SK-N-SH treated with all-trans-retinoic acid at 6 μM for 48 hours (cell line): ENCODE measurements at places on chromosomes 2 and 18.

- peak; percentile 13 for ATAC-seq
Observed at GRCh38 chr2:99488539-99489062, 1.2 kb downstream of the REV1 start.

DNA sequence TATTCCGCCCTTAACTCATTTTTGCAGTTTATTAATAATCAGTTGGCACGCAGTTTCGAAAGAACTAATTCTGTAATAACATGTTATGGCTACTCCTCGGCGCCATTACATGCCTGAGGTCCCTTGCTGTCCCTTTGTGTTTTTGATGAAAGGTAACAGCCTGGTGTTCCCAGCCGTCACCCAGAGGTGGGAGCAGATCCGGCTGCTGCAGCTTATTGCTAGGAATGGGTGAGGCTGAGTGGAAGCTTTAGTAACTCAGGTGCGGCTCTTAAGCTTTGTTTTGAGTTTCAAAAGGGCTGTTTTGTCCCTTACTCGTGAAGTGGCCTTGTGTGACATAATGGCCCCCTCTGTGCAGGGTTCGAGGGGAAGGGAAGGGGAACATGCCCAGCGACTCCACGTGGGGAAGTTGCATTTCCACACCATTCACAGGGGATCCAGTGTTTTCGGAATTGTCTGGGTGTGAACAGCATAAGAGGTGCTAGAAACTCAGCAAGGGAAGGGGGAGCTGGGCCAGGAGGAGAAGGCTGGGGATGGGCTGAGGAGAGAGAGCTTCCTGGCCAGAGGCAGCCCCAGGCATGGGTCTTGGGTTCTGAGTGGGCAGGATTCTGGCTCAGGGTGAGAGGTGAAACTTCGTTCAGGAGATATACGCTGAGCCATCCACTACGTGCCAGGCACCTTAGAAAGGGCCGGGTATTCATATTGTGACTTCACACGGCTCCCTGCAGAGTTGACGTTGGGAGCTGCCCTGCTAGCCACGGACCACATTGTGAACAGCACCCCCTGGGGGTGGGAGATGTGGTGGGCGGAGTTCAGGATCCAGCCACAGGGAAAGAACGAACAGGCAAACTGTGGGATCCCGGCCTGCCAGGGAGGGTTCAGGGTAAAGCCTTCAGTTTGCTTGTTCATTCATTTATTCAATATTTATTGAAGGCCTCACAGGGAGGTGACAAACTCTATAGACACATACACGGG lies 84.4 kb downstream of the TGOLN2 start:
- ATAC-seq, result peak; percentile 60

DNA sequence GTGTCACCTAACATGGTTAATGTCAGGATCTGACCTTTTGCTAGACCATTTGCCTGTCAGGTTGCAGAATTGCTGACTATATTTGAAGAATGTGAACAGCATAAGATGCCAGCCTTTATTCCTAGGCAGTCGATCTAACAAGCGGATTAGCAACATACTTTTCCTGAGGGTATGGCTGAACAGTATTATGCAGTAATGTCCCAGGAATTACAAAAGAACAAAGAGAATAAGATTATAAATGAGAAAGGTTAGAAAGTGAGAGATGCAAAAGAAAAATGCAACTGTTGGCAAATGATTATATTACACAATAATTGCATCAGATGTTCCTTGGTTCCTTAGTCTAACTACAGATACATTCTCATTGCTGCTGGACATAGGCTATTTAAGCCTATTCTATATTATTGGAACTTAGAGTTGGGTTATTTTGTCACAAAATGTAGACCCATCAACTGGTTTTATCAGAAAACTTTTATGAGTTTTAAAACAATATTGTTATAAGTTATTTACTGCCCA lies 647.1 kb upstream of the CRIM1 start:
- no peak for ATAC-seq

GRCh38 chr2:207869784-207870778 lies 100.4 kb upstream of the FZD5 start:
- ATAC-seq, result peak; percentile 74

DNA sequence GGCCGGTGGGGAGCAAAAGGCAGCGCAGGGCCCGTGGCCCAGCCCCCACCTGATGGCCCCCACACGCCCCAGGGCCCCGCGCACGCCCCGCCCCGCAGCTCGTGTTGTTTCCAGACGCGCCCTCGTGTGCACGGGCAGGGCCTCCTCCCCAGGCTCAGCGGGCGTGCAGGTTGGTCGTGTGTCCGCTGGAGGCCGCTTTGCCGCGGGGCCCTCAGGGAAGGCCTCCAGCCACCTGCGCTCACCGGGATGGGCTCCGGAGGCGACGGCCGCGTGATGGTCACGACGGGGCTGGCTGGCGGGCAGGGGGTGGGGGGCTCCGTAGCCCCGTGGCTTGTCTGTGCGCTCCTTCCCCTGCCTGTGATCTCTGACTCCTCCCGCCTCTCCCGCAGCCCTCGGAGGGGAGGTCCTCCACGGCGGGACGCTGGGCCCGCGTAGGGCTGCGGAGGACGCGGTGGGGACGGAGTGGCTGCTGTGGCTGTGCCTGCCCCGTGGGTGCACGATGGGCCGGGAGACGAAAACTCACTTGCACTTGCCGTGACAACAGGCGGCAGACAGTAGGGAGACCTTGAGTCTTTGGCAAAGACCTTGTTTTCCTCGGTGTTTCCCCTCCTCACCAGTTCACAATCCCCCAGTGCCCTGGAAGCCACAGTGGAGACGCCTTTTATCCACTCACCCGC lies 67.1 kb downstream of the RTP5 start:
- ATAC-seq, result no peak

GRCh38 chr2:67599561-67599960 lies 202.4 kb downstream of the ETAA1 start:
- ATAC-seq, result no peak

GRCh38 chr2:133270550-133270949 lies 297.7 kb downstream of the NCKAP5 start:
- no peak for ATAC-seq

GRCh38 chr18:78246050-78246449 lies 733.6 kb upstream of the SALL3 start:
- ATAC-seq, result no peak

DNA sequence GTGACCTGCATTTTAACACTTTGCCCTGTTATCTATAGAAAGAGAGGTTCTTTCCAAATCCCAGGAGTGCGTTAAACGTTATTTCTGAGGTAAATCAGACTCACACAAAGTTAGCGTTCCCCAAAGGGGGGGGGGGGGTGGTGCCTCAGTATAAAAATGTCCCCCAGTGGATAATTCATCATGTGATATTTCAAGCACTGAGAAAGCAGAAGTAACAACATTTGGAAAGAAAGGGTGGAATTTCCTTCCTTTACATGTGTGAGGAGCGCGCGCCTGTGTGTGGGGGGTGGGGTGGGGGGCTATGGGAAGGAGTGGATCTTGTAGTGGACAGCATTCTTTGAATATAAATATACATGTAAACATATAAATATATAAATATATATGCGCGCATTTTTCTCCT lies 630.9 kb downstream of the NYAP2 start:
- ATAC-seq, result no peak

DNA sequence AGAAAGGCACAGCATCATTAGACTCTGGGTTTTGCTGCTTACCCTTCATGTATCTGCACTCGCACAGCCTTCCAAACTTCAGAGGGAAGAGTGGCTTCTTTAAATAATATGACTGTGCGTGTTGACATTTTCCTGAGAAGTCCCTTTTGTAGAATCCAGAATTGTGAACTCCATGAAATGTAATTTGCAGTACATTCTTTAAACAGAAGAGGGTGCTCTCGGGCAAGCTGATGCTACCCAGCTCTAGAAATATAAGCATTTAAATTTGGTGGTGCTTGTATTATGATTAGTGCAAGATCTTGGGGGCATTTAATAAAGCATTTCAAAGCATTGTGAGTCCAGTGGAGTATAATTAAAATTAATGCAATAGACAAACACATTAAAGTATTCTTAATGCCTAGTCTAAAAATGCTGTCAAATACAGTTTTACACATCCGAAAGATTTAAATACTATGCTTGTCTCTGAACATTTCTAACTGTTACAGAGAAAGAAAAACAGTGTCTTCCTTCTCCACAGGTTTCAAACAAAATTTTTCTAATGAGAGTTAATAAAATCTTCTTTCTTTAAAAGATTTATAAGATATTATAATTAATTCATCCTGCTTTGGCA lies 17.3 kb upstream of the GTF2A1L start:
- ATAC-seq, result peak; percentile 80

DNA sequence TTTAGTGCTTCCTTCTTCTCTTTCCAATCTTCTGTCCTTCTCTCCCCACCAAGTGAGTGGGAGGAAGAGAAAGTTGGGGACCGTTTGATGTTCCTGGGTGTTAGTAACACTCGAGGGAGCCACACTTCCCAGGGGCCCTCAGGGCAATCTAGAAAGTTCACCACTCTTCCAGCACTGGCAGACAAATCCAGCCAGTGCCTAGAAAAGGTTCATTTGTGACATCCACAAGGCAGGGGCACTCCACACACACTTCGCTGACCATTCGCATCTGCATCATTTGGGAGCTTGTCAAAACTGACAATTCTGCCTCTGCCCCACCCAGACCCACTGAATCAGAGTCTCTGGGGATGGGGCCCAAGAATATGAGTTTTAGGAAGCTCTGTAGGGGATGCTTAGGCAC lies 86.8 kb upstream of the ST3GAL5 start:
- ATAC-seq, result no peak

DNA sequence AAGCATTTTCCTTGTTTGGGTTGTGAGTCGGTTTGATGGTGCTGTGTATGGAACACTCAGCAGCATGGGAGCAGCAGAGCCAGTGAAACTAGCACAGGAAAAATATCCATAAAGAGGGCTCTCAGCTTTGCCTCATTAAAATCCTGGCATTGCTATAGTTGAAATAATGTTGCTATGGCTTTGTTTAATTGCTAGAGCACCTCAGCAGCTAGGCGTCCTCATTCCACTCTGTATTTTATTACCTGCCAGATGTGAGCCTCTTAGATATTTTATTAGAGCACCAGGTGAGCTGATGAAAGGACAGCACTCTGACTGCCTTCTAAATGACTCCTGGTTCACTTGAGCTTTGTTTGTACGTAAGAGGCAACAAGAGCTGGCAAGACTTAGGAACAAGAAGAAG lies 232.4 kb downstream of the MTX2 start:
- no peak for ATAC-seq

DNA sequence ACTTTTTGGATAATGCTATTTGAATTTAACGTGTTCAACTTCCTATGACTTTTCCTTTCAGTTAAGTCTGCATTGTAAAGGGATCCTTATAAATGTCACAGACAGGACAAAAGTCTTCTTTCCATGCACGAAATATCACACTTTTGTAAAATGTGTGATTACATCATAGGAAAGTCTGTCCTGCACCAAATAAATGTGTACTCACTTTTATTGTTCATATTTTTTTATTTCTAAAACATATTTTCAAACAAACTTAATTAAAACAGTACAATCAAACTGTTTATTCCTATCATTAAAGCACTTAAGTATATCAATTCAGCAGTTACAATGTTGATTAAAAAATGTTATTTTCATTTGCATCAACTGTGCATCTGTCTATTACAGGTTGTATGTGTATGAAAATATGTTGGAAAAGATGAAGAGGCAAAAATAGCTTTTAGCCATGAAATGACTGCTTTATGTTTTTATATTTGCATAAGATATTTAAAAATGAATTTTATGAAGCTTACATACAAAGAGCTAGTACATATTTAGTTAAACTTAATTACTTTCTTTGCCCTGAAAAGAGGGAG lies 105.6 kb downstream of the CSRNP3 start:
- ATAC-seq, result no peak

- ATAC-seq, result no peak
Observed at GRCh38 chr2:11419781-11420180, 46.2 kb downstream of the E2F6 start.

- ATAC-seq, result no peak
Observed at GRCh38 chr2:118841450-118841827, 6.0 kb downstream of the EN1 start.

DNA sequence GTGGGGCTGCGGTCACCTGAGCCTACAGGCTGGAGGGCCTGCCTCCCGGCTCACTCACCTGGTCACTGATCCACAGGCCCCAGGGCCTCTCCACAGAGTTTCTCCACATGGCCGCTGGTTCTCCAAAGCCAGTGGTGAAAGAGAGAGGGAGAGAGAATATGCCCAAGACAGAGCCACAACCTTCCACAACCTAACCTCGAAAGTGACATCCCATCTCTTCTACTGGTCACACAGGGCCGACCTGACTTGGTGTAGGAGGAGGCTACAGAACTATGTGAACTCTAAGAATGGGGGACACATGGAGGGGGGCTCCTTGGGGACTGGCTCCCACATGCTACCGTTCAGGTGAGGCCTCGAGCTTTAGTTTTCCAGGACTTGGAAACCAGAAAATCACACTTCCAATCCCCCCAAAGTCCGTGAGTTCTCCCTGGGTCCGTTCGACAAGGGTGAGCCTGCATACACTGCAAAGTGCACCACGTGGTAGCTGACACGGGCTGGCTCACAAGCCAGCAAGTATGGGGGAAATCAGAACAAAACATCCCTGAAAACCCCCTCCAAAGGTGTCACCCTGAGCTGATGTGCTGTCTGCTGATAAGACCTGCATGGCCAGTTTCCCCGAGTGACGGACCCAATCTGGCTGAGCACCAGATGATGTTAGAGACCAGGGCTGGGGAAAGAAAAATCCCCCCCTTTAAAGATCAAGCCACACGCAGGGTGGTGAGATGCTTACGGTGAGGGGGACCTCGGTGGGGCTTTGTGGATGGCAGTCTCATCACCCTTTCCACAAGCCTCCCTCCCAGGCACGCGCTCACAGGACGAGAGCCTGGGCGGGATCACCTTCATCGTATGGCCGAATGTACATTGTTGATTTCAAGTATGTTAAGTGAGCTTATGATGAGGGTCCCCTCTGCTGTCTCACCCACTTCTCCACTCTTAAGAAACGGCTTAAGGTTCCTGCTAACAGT lies 54.2 kb upstream of the SEMA4C start:
- ATAC-seq, result no peak
